ENCODE measurements at places on chromosomes 12 and 14.
A peak's percentile ranks its signal among the peaks of the same experiment; 100 is the strongest.

- no peak for DNase-seq
These were observed 170.8 kb upstream of the DYRK2 start for GRCh38 chr12:67477681-67478265.

DNA sequence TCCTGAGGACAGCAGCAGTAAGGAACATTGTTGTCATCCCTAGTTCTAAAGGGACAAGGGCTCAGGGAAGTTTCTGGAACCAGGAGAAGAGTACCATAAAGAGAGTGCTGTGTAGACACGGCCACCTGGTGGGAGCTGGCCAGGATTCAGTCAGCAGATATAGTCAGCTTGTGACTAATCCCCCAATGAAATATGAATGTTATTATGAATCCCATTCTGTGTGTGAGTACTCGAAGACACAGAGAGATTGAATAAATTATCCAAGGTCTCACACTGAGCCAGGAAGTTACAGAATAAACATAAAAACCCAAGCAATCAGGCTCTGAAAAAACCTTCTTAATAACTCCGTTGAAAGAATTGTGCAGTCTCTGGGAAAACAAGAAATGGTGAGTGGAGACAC, 1359.5 kb downstream of the AACS start:
- DNase-seq: peak; percentile 8

- DNase-seq: no peak
These were observed 28.1 kb downstream of the USP15 start for GRCh38 chr12:62288328-62288727.

GRCh38 chr12:1185460-1186182, 194.6 kb downstream of the ERC1 start:
- no peak for DNase-seq

All from fibroblast of the aortic adventitia (primary cell).